ENCODE measurements at places on chromosomes 13 and 19. TPM values are rescaled to one million over a fixed set of nuclear protein-coding genes. Genes with fewer than 3 reads are reported as not detected.
A peak's percentile ranks its signal among the peaks of the same experiment; 100 is the strongest.

Gene TMEM255B
- 0.61 TPM for total RNA-seq

DNA sequence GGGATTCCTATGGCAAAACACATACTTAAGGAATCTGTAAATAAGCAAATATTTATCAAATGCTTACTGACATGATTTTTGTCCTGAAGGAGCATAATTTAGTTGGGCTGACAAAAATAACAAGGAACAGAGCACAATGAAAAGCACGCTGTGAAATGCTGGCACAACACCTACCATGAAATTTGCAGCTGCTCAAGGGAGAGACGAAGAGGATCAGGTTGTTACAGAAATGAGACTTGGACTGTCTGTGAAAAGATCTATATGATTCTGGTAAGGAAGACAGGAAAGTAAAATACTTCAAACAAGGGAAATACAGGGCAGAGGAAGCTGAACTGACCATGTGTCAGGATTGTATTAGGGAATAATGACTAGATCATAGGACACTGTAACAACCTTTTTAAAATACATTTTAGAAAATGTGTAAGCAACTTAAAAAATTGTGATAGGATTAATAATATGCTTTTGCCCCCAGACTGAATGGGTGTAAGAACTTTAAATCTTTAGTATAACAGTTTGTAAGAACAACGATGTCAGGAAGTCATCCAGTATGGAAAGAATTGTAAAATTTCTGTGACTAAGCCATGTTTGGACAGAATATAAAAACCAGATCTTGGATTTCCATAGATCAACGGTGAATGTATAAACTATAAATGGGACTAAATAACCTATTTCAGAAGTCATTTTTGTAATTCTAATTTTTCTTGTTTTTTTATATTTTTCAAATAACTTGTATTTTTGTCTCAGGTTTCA lies 1556.0 kb downstream of the EFNB2 start:
- no peak for DNase-seq

DNA sequence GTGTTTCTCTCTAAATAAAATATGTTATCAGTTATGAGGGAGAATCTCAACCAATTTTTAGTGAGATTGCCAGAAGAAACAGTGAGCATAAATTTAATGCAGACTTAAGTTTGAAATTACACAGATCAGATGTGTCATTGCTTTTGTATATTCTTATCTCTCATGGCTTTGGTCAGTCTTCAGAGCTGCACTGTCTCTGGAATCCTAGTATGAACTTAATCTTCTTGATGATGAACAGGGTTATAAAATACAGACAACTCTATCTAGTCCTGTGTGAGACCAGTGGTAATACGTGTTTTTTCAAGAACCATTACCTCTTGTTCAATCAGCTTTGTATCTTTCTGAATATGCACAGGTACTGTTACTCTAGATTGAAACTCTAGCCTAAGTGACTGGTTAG lies 528.0 kb downstream of the DACH1 start:
- DNase-seq, result no peak

DNA sequence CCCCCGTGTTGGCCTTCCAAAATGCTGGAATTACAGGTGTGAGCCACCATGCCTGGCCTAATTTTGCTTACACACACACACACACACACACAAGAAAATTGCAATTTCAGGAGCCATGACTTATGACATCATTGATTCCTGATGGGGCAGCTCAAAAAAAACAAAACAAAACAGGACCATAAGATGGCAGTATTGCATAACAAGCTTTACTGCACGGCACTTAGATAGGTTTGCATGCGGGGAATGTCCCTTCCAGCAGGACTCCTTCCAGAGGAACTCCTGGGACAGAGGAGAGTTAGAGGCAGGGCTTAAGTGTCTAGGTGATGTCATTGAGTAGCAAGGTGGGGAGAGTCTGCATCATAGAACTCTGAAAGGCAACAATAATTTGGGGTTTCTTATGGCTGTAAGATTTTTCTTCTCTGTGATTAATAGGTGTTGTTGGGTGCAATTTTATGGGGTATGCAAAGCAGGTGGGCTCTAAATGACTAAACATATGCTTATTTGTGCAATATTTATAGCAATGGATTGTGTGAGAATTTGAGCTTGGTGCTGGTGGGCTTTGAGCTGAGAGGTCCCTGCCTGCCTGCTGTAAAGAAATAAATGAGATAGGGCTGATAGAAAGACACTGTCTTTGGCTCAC lies 9.0 kb upstream of the ACSBG2 start:
- no peak for DNase-seq

- peak; percentile 11 for DNase-seq
These were observed 516 bp downstream of the ZNF175 start for GRCh38 chr19:51571599-51571998.

Gene ZNF579
- 2.3 TPM for total RNA-seq

DNA sequence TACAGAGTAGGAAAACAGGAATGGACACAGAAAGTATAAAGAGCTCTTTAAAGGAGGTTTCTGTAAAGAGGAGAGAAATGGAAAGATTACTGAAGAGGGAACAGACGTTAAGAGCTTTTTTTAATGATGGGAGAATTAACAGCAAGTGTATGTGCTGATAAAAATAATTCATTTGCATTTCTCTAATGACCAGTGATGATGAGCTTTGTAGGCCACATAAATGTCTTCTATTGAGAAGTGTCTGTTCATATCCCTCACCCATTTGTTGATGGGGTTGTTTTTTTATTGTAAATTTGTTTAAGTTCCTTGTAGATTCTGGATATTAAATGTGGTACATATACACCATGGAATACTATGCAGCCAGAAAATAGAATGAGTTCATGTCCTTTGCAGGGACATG lies 40.0 kb downstream of the MYO16 start:
- no peak for DNase-seq

GRCh38 chr13:21065686-21066085 lies 4.3 kb upstream of the LATS2 start:
- no peak for DNase-seq

- no peak for DNase-seq
These were observed 102.3 kb upstream of the ABCC4 start for GRCh38 chr13:95403349-95404140.

DNA sequence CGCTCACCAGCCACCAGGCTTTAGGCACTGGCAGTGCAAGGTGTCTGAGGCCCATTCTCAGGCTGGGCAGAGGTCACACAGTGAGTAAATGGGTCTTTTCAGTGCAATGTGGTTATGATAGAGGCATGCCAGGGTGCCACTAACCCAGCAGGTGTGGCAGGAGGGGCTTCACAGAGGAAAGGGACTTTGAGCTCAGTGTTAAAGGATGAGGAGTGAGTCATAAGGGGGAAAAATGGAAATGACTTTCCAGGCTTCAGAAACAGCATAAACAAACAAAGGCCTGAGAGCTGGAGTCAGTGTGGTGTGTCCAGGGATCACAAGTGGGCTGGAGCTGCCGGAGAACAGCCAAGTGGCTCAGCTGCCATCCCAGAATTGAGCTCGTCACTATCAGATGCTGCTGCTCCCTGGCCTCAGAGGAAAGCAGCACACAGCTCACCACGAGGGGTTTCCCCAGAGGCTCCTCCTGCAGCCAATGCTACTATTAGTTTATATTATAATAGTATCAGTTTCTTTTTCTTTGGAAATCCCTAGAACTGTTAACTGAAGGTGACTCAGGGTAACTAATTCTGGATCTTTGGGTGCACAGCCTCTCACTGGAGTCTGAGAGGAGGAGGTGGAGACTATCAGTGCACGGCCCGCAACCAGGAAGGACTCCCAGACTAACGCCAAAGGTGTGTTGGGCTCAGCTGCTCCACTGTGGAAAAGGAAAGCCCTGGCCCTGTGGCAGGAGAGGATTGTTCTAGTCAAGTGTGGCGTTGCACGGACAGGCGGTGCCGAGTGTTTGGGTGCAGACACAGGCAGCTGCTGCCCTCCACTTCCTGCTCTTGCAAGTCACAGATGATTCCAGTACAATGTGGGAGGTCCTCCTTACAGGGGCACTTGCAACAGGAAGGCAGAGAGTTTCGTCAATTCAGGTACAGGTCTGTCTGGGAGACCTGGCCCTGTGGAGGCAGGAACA lies 39.5 kb downstream of the DHRS12 start:
- DNase-seq, result no peak

Gene C19orf73
- total RNA-seq, result 2.7 TPM

Gene C5AR2
- 0.52 TPM for total RNA-seq

- no peak for DNase-seq
These were observed 372 bp downstream of the DNAAF3 start for GRCh38 chr19:55165952-55166529.

GRCh38 chr13:100128838-100129237 lies 39.9 kb downstream of the PCCA start:
- peak; percentile 49 for DNase-seq

GRCh38 chr19:4390017-4390566 lies 10.3 kb downstream of the SH3GL1 start:
- DNase-seq, result peak; percentile 22

DNA sequence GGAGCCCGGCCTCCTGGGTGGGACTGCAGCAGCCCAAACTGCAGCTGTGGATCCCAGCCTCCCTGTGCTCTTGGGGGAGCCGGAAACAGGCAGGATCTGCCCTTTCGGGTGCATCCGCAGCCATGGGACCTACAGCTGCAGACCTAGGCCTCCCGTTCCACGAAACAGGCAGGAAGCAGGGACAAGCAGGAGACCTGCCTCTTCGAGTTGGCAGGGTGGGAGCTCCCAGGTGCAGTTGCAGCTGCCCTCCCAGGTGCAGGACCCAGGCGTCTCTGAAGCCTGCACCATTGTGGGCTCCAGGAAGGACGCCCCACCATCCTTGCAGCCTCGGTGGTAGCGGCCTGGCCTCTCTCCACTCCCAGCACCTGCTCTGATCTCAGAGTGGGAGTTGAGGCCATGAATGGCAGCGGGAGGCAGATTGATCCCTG lies 189.0 kb upstream of the KLHL1 start:
- no peak for DNase-seq

DNA sequence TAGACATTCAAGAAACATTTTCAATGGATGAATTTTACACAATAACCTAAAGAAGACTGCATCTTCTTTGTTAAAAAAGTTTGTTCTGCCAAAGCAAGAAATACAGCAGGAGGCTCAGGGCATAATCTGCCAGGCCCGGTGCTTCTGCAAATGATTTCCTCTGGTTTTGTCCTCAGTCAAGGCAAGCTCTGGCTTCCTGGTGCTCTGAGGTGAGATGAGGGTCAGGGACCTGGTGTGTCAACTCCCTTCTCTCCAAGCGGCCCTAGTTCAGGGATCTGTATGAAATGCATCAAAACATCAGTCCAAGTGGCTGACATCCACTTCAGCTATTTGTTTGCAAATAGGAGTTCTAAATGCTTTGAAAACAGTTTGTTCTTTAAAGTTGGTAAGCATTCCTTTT lies 31.6 kb downstream of the LACC1 start:
- DNase-seq, result no peak

Gene RGS9BP
- 0.76 TPM for total RNA-seq

All from thymus (tissue), 14 donors.